Activated CD8-positive, alpha-beta memory T cell treated with anti-CD3 and anti-CD28 coated beads for 48 hours (primary cell): ENCODE measurements at places on chromosomes 1 and 21.

GRCh38 chr1:201480231-201481003, 11.4 kb upstream of the PHLDA3 start:
- DNase-seq, result peak; percentile 20

GRCh38 chr1:212461916-212462660, 29.4 kb downstream of the NENF start:
- DNase-seq, result no peak

- no peak for DNase-seq
Observed at GRCh38 chr1:63804829-63805484, 31.1 kb downstream of the ROR1 start.

- DNase-seq, result no peak
Observed at GRCh38 chr1:32353431-32353830, 8.9 kb downstream of the FAM229A start.

DNA sequence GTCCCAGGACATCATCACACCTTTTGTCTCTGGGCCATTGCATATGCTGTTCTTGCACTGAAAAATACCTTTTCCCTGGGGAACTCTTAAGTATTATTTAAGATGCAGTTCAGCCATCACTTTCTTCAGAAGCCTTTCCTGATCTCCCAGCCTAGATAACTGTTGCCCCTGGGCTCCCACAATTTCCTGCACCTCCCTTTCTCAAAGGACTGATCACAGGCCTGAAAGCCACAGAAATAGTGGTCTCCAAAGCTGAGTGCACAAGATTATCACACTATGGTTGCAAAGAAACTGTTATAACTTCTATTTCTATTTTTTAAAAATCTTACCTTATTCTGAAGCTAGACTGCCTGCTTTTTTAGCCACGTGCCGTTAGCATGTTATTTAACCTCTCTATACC, 2.8 kb upstream of the ZSCAN20 start:
- no peak for DNase-seq

- DNase-seq, result no peak
Observed at GRCh38 chr1:220655509-220655908, 34.7 kb upstream of the C1orf115 start.

DNA sequence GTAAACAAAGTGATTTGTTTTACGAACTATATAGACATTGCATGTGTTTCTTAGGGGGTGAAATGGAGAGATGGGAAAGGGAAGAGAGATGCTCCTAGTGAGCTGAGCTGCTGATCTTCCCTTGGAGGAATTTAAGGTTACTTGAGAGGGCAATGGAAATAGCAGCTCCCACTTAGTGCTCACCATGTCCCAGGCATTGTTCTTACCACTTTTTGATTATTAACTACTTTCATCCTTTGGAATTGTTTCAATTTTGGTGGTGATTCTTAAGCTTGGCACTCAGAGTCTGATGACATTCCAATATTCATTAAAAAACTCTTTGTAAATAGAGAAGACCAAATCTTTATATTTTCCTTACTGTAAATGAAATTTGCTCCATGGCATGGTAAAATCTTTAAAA, 124.9 kb downstream of the ITSN1 start:
- no peak for DNase-seq

- DNase-seq, result no peak
Observed at GRCh38 chr1:151713874-151714273, 2.7 kb downstream of the CELF3 start.

GRCh38 chr1:87706779-87707228, 378.1 kb downstream of the LMO4 start:
- DNase-seq, result no peak

DNA sequence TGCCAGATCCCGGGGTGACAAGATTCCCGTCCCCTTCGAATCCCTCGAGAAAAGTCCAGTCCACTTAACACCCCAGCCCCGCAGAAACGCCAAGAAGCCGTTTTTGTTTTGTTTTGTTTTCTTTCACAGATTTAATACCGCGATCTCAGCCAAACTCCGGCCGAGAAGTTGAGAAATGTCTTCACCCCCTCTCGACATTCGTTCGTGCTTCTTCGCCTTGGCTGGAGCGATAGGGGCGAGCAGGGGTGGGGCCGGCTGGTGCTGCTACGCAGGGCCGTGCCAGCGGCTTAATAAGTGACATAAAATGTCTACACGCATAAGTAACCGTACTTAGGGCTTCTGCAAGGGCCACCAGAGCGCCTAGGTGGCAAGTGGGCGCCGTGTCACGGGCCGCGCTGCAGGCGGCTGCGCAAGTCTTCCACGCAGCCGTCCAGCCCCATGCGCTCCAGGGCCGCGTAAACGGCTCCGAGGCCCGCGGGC, 4.9 kb downstream of the TNFRSF25 start:
- DNase-seq, result no peak

DNA sequence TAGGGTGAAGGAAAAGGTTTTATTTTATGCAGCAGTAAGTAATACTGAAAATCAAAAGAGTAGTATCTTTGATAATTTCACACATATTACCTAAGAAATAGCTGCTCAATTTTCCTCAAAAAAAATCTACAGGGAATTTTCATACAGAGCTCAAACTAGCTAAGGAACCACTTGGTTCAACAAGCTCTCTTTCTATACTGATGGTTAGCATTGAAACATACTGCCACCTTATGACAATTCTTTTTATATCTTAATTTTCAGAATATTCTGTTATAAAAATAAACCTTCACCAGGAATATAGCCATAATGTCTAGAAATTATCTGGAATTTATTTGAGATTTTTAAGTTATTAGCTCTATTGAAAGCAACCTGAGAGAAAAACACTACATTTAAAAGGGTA, 142.1 kb downstream of the DPYD start:
- DNase-seq, result no peak

GRCh38 chr1:15870421-15870820, 22.9 kb downstream of the SPEN start:
- no peak for DNase-seq

DNA sequence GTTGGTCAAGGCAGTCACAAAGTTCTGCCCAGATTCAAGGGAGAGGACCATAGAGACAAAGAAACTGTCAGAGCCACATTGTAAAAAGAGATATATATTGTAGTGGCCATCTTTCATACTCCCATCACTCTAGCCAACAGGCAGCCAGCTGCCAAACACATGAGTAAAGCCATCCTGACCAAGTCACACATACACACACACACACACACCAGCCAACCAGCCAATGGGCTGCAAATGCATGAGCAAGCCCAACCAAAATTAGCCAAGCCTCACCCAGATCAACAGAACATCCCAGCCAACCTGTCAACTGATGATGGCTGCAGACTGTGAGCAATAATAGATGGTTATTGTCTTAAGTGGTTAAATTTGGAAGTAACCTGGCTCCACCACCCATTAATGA, 120.7 kb downstream of the SEC16B start:
- DNase-seq, result no peak

- peak; percentile 39 for DNase-seq
Observed at GRCh38 chr1:173867141-173867752, 542 bp downstream of the GAS5 start.

DNA sequence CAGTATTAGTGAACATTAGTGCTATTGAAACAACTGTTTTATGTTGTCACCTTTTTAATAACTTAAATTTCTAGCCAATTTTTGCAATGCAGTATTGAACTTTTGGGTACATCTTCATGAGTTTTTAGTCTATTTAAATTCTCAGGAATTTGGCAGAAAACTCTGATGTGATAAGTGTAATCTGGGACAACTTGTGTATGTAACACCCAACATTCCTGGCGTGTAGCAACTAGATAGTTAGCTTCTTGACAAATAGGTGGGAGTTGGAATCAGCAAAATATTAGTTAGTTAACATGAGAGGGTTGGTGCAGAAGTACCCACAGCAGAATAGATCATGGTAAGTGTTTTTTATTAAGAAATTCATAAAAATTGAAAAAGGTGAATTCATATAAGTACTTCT, 111.6 kb downstream of the ITSN1 start:
- DNase-seq, result no peak

- no peak for DNase-seq
Observed at GRCh38 chr1:155051777-155052398, 772 bp downstream of the ADAM15 start.

- DNase-seq, result no peak
Observed at GRCh38 chr1:225748529-225748928, 29.1 kb upstream of the SRP9 start.

DNA sequence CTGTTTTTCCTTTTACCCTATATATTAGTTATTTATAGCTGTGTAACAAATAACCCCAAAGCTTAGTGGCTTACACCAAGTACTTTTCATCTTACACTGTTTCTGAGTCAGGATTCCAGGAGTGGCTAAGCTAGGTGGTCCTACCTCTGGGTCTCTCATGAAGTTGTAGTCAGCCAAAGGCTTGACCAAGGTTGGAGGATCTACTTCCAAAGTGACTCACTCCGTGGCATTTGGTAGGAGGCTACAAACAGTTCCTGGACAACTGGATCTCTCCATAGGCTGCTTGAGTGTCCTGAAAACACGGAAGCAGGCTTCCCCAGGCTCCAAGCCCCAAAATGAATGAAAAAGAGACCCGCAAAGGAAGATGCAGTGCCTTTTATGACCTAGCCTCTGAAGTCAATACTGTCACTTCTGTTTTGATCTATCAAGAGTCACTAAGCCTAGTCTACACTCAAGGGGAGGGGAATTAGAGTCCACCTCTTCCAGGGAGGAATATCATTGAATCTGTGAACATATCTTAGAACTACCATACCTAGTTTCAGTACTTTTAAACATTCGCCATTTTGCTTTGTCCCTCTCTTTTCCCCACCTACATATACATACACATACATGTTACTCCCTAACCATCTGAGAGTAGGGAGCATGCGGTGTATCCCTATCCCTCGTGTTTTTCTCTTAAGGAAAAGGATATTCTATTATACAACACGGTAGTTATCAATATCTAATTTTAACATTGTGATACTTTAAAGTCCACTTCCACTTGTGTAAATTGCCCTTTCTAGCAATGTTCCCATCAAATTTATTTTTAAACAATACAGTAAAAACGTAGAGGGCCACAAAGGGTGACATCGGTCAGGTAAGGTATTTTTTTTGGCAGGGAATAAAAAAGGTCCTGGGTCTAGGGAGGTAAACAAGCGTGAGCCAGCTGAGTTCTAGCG, 67.2 kb downstream of the SLC35A3 start:
- DNase-seq, result no peak

- no peak for DNase-seq
Observed at GRCh38 chr1:14017531-14017961, 317.6 kb downstream of the PRDM2 start.

DNA sequence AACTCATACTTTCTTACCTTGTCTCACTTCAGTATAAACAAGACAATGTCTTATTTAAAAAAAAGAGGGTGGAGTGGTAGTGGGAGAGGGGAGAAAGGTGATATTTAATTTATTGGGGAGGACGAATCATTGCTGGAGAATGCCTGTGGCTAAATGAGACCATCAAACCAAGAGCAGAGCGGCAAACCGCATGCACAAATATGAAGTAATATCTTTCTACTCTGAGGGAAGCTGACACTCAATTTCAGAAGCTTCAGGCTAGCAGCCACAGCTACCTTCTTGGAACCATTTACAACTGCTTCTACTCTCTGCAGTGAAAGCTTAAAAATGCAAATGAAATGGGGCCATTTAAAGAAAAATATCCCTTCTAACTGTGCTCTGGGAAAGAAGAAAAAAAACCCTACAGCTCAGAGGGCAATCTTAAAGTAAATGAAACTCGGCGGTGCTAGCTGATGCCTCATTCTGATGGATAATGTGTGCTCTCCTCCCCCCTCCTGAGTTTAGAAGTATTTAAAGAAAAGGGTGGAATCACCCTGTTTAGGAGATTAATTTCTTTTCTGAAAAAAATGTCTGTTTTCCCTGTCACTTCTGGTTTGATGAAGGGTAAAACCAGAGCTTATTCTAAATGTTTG, 178.2 kb upstream of the CAMK1G start:
- no peak for DNase-seq

GRCh38 chr1:180586671-180587155, 27.9 kb downstream of the OVAAL start:
- no peak for DNase-seq

GRCh38 chr1:41936107-41936506, 17.4 kb upstream of the HIVEP3 start:
- no peak for DNase-seq

GRCh38 chr1:7014640-7014930, 229.3 kb downstream of the CAMTA1 start:
- no peak for DNase-seq

DNA sequence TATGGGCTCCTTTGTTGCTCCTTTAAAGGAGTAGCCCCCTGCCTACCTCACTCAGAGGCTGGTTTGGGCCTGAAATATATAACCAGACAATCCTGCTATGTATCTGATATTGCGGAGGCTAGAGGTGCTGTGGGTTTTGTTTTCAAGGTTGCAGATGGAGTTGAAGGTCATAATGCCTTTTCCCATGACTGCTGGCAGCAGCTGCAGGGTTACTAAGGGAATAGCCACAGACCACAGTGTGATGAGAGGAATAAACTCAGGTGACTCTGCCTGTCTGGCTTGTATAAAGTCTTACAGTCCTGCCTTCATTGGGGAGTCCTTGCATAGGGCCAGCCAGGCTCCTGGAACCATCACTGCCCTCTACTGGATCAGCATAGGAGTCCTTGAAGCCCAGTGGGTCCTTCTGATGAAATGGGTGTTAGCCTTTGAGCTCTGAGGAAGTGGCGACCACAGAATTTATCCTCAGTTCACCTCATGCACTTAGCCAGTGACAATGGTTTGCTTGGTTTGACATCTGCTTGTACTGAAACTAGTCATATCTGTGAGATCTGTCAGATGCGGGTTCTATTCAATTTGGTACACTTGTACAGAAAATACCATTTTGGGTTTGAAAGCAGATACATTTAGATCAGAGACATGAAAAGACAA, 174.4 kb upstream of the HMCN1 start:
- peak; percentile 39 for DNase-seq

DNA sequence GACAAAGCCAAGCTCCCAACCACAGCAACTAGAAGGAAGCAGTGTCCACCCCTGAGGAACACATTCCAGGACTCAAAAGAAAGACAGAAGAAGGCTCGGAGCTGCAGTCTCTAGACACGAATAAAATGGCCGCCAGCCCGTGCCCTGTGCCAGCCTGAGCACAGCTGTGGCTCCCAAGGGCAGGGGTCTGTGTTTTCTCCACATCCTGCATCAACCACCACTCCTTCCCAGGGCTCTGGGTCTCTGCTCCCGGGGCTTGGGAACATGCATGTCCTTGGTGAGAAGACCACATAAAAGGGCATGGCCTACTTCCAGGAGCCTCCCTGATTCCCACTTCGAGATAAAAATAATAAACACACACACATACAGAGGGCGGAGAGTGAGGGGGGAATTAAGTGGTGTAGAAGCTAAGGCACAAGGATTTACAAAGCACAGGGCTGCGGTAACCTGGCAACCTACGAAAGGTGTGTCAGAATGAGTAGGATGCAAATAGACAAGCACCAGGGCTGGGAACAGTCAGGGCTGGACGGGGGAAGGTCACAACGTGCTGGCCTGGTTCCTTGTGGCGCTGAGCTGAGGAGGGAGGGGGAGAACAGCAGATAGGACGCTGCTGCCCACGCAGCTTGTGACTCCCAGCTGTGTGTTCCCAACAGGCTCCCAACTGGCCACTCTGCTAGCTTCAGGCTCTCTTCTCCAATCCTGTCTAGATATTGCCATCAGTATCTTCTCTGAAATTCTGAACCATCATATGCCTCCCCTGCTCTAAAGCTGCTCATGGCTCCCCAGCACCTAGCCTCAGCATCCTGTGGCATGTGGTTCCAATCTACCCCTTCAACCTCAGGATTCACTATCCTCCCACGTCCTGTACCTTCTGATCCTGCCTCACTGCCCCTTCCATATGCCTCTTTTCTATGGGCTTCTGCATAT, 72.5 kb downstream of the CD34 start:
- DNase-seq, result no peak

GRCh38 chr1:32276032-32276782, 15.7 kb upstream of the HDAC1 start:
- DNase-seq, result no peak
